Hematopoietic multipotent progenitor cell (in vitro differentiated cells): ENCODE measurements at places on chromosomes 3 and 15. TPM values are rescaled to one million over a fixed set of nuclear protein-coding genes. Genes with fewer than 3 reads are reported as not detected.

Gene GOLGA8G
- total RNA-seq = not detected

Gene IQCH
- total RNA-seq = 2.7 TPM

Gene DET1
- total RNA-seq = 12.4 TPM

Gene TMA7
- 25.0 TPM for total RNA-seq

Gene HYKK
- 0.81 TPM for total RNA-seq

Gene ANKRD34C
- not detected for total RNA-seq

Gene ITPKA
- total RNA-seq = 1.1 TPM

Gene SLCO2A1
- total RNA-seq = under 0.01 TPM

Gene TCTA
- 27.7 TPM for total RNA-seq

Gene UACA
- 3.0 TPM for total RNA-seq

Gene SH3GL3
- 0.27 TPM for total RNA-seq

Gene SLC27A2
- total RNA-seq = 49.8 TPM

Gene SH2D7
- total RNA-seq = not detected

Gene MRAS
- 2.2 TPM for total RNA-seq

Gene GAP43
- not detected for total RNA-seq

Gene LINS1
- 16.2 TPM for total RNA-seq

Gene ZFAND6
- 166 TPM for total RNA-seq

Gene SNTN
- total RNA-seq = not detected

Gene ACTRT3
- total RNA-seq = 2.4 TPM

Gene TERC
- 149 TPM for total RNA-seq

Gene FILIP1L
- total RNA-seq = 0.81 TPM

Gene PLA2G4D
- not detected for total RNA-seq

Gene RCCD1
- 13.7 TPM for total RNA-seq

Gene SLC22A13
- 0.27 TPM for total RNA-seq

Gene RETNLB
- total RNA-seq = not detected

Gene FAM107A
- total RNA-seq = under 0.01 TPM

Gene CCNL1
- 833 TPM for total RNA-seq

Gene SEC11A
- 44.2 TPM for total RNA-seq

Gene GXYLT2
- total RNA-seq = 0.27 TPM

Gene DALRD3
- total RNA-seq = 83.7 TPM

Gene EPB42
- total RNA-seq = 0.54 TPM

Gene SLC12A1
- total RNA-seq = not detected

Gene SMCO1
- total RNA-seq = not detected

Gene PIERCE2
- total RNA-seq = 0.54 TPM

Gene MORC1
- under 0.01 TPM for total RNA-seq

Gene TMEM108
- total RNA-seq = under 0.01 TPM

Gene CYP19A1
- not detected for total RNA-seq

Gene PLEKHO2
- total RNA-seq = 45.8 TPM

Gene GOLGA6L4
- total RNA-seq = 1.9 TPM

Gene FEZF2
- total RNA-seq = not detected

Gene ZNF385D
- total RNA-seq = 22.4 TPM

Gene TNNC1
- 0.54 TPM for total RNA-seq

Gene KLHL40
- total RNA-seq = under 0.01 TPM

Gene LRRIQ4
- under 0.01 TPM for total RNA-seq

Gene CCDC54
- total RNA-seq = not detected

Gene CNTN6
- total RNA-seq = not detected

Gene ROPN1
- total RNA-seq = not detected
